ENCODE measurements at places on chromosomes 6 and 20.

GRCh38 chr20:19970256-19970765 lies 46.9 kb upstream of the NAA20 start:
- no peak for DNase-seq

DNA sequence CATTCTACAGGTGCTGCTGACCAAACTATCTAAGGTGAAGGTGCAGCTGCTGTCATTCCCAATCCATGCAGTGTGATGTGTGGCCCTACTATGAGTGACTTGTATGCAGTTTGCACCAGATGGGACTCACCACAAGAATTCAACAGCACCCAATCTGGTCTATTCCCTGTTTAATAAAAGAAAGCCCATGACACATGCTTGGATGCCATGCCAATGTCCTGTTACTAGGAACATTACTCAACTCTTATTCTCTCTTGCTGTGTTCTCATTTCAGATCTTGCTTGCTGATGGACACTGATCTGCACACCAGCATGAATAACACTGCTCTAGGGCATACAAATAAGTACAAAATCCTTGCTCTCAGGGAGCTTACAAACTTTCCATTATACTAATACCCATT lies 221.6 kb upstream of the CDYL start:
- DNase-seq, result no peak

DNA sequence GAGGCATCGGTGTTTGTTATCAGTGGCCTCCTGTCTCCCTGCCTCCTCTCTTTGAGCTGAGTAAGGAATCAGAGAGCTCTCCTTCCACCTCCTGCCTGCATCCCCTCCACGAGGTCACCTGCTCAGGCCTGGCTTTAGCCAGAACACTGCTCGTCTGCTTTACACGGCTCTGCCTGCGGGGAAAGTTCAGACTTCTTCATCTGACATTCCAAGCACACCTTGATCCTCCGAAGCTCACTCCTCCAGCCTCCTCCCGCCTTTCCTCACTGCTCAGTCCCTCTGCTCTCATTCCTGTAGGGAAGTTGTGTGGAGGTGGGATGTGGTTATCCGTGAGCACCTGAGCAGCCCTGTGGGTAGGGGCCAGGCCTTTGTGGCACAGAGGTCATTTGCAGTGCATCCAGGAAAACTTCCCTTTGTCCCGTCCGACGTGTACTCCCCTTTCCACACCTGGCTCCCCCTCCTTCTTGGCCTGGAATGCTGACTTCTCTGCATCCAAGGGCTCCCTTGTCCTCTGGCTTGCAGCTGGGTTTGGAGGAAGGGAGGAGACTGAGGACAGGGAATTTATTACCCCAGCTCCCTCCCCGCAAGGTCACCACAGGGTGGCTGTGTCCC lies 12.8 kb upstream of the CCDC167 start:
- no peak for DNase-seq

DNA sequence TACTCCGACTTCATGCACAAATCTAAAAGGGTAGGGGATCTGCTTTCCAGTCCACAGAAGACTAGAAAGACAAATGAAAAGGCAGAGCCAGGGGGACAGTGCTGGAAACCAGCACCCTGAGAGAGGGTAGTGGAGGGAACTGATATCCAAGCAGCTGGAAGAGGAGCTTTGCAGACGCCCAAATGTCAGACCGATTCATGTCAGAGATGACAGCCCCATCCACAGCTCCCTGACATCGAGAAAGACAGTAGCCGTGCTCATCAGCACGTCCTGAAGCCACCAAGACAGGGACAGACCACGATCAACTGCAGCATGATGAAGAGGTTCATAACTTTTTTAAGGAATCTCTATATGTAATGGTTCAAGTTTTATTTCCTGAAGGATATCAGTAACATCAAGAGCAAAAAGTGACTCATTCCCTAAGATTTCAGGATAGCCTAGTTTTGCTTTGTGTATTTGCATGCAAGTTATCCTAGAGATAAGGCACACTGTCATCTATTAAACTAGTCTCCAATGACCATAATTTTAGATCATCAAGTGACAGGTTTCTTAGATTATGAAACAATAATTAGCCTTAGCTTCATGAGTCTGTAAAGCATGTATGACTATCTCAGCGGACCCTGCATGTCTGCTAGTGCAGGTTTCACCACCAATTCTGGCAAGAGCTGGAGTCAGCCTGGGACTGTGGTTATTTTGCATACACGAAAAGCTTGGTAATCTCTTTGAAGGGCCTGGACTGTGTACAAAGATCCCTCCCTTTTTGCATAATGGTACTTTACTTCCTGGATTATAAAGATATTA lies 43.0 kb downstream of the PRDM1 start:
- no peak for DNase-seq

DNA sequence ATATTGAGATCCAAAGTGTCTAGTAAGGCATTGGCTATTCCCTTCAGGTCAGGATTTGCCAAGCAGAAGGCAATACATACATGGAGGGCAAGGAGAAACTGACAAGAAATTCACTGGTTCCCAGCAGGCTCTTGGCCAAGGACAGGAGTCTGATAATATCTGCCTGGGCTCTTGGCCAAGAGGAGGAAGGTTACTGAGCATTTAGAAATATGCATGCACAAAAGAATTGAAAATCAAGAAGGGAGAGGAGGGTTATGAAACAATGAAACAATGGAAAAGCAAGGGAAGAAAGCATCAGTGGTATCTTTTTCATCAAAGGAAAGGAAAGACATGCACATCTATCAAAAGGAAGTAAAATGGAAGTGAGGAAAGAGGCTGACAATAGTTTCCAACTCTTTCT lies 42.4 kb downstream of the ARHGAP18 start:
- DNase-seq, result no peak
